COLO829 (cell line): ENCODE measurements at places on chromosomes 5 and 9.

DNA sequence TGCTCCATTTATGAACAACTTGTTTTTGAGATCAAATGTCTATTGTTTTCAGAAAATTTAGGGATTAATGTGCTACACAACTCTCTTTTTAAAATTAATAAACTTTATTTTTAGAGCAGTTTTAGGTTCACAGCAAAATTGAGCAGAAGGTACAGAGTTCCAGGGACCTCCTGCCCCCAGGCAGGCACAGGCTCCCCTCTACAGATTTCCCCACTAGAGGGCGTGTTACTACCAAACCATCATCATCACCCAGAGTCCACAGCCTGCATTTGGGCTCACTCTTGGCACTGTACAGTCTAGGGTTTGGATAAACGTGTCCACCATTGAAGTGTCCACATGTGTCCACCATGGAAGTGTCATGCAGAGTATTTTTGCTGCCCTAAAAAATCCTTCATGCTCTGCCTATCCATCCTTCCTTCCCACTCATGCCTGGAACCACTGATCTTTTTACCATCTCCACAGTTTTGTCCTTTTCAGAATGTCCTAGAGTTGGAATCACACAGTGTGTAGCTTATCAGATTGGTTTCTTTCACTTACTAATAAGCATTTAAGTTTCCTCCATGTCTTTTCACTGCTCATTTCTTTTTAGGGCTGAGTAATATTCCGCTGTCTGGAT is 61.7 kb downstream of the MRPL36 start:
- no peak for DNase-seq

DNA sequence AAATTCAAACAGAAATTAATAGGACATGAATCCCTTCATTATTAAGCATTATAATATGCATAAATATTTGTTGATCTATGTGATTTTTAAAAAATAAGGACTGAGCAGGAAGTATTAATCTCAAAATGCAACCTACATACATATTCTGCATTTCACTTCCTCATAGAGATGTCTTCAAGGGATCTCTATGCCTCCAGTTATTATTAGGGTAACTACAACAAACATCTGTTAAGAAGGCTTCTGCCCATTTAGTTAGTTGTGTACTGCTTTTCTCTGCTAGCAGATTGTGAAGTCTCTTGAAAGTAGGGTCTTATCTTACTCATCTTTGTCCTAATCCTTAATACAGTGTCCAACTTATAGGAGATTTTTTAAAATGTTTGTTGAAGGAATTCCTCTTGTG is 414.1 kb downstream of the ACTL7B start:
- DNase-seq = no peak

DNA sequence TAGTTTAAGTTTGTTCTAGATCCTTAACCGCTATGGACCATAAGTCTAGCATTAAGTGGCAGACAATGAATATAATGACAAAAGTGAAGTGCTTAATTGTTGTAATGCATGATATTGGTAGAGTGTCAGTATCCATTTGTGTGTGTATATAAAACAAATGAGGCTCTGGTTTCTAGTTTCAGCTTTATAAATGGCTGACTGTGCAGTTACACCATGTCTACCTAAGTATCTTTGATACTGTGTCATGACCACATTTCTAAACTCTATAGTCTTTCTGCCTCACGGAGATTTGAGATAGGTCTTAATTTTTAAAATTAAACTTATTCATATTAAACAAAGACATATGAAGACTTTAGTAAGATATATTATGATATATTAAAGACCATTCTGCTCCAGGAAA is 92.0 kb downstream of the SPEF2 start:
- no peak for DNase-seq

DNA sequence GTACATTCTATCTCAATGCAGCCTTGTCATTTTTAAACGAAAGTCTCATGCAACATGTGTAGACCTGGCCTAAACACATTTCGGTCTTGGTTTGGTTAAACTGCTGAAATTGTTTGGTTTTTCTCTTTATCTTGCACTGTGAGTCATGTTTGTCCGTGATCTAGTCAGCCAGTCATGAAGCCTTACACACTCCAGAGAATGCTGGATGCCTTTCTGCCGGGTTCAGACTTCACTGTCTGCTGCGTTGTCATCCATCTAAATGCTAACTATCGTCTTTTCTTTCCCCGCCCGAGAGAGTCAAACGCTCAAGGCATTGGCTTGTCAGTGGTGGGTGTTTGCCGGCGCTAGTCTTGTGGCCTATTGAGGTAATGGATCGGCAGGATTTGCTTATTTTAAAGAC is 1194.6 kb upstream of the WWC1 start:
- DNase-seq = no peak

- DNase-seq = no peak
Measured at GRCh38 chr9:136119883-136120393, 1.3 kb upstream of the TMEM250 start.

- DNase-seq = no peak
Measured at GRCh38 chr5:118017536-118017935, 970.8 kb downstream of the DTWD2 start.

DNA sequence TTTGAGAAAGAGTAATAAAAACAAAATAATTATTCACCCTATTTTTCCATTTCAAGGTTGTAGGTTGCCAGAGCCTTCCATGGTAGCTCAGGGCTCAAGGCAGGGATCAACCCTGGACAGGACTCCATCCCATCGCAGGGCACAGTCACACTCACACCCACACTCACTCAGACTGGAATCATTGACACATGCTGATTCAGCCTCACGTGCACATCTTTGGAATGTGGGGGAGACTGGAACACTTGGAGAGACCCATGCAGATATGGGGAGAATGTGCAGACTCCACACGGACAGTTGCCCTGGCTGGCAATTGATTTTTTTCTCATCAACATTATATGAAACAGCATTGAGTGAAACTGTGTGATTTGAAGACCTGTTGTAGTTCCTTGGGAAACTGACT is 234.1 kb downstream of the ADGRV1 start:
- no peak for DNase-seq

- DNase-seq = no peak
Measured at GRCh38 chr9:98172604-98173003, 19.8 kb downstream of the CORO2A start.

- no peak for DNase-seq
Measured at GRCh38 chr5:96180684-96181435, 219.2 kb upstream of the ELL2 start.

GRCh38 chr5:141094481-141095262 is at the start of gene PCDHB2:
TSS of gene PCDHB2 (plus strand) at chr5:141094615. CDS start at chr5:141094791, 176 bp downstream.
- peak; percentile 42 for DNase-seq

DNA sequence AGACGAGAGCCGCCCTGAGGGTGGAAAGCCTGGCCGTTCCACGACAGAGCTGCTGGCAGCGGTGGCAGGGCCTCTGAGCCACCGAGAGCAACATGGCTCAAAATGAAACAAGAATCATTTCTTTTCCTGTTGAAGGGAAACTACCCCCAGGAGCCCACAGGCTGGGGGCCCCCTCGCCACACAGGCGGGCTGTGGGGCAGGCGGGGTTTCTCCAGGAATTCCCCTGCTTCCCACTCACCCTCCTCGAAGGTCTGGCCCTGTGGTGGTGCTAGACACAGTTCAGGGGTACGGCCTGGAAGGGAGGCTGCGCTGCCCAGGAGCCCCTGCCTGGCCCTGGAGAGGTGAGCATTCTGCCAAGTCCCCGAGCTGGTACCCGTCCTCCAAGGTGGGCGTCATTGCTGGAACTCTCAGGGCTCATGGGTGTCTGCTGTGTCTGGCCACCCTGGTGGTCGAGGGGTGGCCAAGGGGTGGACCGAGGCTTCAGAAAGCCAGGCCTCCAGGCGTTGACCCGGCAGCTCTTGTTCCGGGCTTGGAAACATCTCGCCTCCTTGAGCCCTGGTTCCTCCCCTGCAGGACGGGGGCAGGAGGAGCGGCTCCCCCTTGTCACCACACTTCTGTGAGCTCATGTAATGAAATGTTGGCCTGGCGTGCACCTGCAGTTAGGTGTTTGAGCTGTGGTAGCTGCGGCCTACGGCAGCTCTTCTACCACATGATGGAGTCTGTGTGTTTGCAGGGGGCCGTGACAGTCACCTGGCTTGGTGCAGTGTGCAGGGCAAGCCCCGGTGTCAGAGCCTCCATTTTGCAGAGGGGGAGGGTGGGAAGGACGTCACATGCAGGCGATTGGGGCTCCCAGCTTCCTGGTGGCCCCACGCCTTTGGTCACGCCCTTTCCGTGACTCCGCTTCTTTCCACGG is 65.3 kb downstream of the RXRA start:
- no peak for DNase-seq

DNA sequence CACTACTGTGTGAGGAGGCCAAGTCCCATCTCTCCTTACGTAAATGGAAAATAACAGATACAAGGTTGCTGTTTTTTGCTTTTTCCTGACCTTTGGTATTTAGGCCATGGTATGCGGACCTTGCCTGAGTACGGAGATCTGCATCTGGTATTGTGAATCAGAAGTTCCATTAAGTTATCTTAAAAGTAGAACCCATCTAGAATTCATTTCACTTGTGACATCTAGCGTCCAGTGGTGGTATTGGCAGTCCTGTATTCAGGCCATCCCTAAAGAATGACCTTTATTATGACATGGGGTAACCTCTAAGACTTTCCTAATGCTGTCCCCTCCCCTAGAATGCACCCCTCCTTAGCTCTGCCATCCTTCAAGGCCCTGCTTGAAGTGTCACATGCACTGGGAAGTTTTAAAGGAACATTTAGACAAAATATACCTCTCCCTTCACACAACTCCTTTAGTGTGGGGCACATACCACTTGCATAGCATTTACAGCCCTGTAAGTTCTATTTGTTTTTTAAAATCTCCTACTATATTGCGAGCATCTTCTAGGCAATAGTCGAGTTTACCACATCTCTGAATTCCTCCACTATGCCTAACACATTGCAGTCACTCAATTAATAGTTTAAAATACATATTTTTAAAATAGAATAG is 1.9 kb upstream of the SPDL1 start:
- DNase-seq = peak; percentile 44

DNA sequence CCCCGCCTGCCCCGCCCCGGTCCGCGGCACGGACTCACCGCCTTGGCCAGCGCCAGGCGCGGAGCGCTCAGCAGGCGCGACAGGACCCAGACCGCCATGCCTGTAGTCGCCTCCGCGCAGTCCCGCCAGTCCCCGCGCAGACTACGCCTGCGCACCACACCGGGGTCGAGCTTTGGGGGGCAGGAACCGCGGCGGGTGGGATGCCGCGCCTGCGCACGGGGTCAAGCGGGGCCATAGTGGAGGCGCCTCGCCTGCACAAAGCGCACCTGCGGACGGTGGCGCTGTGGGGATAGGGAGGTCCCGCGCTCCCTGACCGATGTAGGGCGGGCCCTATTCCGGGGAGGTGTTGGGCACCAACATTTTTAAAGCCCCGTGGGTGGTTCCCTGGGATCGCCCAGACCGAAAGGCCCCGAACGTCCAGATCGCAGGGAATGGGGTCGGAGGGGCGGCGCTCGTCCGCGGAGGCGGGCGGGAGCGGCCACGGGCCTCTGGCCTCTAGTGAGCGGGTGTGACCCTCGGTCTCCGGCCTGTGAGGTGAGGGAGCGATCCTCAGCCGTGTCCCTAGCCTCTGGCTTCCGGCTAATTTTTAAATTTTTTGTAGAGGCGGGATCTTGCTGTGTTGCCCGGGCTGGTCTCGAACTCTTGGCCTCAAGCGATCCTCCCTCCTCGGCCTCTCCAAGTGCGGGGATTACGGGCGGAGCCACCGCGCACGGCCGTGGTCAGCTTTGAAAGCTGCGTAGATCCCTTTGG is 70.8 kb upstream of the LPCAT1 start:
- DNase-seq = no peak

- no peak for DNase-seq
Measured at GRCh38 chr9:93139365-93140182, 5.5 kb upstream of the NINJ1 start.

DNA sequence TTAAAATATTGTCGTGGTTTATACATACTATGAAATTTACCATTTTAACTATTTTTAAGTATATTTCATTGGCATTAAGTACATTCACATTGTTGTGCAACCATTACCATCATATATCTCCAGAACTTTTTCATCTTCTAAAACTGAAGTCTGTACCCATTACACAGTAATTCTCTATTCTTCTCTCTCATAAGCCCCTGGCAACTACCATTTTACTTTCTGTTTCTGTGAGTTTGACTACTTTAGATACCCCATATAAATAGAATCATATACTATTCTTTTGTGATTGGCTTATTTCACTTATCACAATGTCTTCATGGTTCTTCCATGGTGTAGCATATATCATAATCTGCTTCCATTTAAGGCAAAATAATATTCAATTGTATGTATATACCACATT is 30.3 kb downstream of the NDUFS4 start:
- no peak for DNase-seq

GRCh38 chr5:124783285-124783684 is 36.8 kb upstream of the ZNF608 start:
- DNase-seq = no peak

DNA sequence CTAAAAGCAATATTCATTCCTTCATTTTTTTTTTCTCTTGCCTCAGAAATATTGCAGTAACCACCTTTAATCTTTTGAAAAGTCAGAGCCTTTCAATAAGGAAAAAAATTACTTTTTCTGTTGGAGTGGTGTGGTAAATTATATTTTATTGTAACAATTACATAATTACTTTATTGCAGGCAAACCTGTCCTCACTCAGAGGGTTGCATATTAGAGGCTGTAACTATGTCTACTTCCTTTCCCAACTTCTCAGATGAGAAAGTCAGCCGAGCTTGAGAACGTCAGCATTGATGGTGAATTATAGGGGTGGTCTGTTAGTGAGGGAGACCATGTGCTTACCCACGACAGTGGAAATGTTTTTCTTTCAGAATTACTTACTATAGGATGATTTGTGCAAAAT is 611.8 kb downstream of the KIF4B start:
- DNase-seq = no peak
